Upper lobe of left lung (tissue), 6 donors: ENCODE measurements at places on chromosomes 16 and 17. TPM values are rescaled to one million over a fixed set of nuclear protein-coding genes. Genes with fewer than 3 reads are reported as not detected.

GRCh38 chr17:78717431-78717980 is 64.6 kb downstream of the CYTH1 start:
- DNase-seq = no peak

GRCh38 chr16:22255335-22255734 is 41.9 kb upstream of the POLR3E start:
- no peak for DNase-seq

DNA sequence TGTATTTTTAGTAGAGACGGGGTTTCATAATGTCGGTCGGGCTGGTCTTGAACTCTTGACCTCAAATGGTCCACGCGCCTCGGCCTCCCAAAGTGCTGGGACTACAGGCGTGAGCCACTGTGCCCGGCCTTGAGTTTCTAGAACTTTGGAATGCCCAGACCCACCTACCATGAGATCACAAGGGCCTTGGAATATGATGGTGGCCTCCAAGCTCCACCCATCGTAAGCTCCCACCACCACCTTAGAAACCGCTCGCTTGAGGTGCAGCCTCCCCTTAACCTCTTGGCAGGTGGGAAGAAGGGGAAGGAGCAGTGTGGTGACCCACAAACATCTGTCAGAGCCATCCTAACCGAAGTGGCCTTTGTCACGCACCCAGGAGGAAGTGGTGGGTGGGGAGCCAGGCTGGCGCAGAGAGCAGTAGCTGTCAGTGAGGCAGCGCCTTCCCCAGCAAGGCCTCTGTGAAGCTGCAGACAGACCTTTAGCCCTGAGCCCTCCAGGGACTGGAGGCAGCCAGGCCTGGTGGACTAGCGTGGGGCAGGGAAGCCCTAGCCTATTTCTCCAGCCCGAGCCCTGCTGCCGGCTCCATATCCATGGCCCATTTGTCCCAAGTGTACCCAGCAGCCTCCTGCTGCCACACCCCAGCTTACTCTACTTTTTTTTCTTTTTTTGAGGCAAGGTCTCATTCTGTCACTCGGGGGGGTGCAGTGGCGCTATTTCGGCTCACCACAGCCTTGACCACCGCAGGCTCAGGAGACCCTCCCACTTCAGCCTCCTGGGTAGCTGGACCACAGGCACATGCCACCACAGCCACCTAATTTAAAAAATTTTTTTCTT is 13.1 kb upstream of the SEPHS2 start:
- peak; percentile 82 for DNase-seq

DNA sequence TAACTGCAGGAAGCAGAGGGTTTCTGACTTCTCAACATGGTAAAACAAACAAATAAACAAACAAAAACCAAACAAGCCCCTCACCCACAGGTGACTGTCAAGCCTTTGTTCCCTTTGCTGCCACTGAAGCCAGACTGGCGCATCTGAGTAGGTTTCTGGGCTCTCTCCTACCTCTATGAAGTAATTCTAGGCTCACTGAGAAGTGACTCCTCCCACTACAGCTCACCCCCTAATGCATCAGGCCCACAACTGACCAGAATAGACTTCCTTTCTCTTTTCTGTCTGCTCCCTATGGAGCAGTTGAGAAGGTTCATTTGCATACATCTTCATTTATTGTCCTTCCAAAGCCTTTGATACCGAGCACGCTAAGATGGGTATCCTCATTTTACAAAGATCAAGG is 77.0 kb upstream of the CCL2 start:
- DNase-seq = no peak

DNA sequence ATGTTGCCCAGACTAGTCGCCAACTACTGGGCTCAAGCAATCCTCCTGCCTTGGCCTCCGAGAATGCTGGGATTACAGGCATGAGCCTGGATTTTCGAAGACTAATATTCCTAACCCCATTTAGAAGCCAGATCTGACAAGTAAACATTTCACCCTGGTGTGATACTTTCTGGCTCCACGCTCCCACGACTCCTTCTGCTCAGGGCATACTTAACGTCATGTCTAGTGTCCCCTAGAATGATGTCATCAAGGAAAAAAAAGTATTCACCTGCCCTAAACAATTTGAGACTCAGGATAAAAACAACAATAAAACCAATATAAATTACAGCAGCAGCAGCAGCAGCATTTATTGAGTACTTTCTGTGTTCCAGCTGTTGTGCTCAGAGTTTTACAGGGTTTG is 13.2 kb downstream of the ITGB3 start:
- DNase-seq = no peak

TBX21 gene
- total RNA-seq = 4.0 TPM

SARM1 gene
- 11.4 TPM for total RNA-seq
